ENCODE measurements at places on chromosomes 1 and 21. TPM values are rescaled to one million over a fixed set of nuclear protein-coding genes. Genes with fewer than 3 reads are reported as not detected.

Gene DMAP1
- 23.7 TPM for total RNA-seq

Gene OR2AK2
- total RNA-seq: not detected

Gene NBPF6
- not detected for total RNA-seq

Gene PRKAB2
- total RNA-seq: 9.6 TPM

Gene CHAF1B
- total RNA-seq: 0.55 TPM

Gene GPR89A
- 20.0 TPM for total RNA-seq

Gene CFAP74
- total RNA-seq: not detected

Gene NHLH1
- under 0.01 TPM for total RNA-seq

Gene CTBS
- 6.3 TPM for total RNA-seq

Gene HHAT
- 3.3 TPM for total RNA-seq

Gene TNFSF18
- total RNA-seq: not detected

Gene CFH
- 238 TPM for total RNA-seq

Gene COL11A1
- total RNA-seq: 17.2 TPM

Gene OTUD7B
- total RNA-seq: 13.8 TPM

Gene IL20
- not detected for total RNA-seq

Gene ZZZ3
- total RNA-seq: 67.6 TPM

Gene EPHA8
- total RNA-seq: not detected

Gene NPHS2
- total RNA-seq: not detected

Gene CRB1
- total RNA-seq: 0.28 TPM

Gene POU2F1
- total RNA-seq: 2.4 TPM

Gene NKAIN1
- 0.09 TPM for total RNA-seq

Gene PLA2G2C
- not detected for total RNA-seq

Gene STK40
- 12.6 TPM for total RNA-seq

Gene AADACL3
- not detected for total RNA-seq

Gene PDE9A
- total RNA-seq: 6.0 TPM

Gene ASCL5
- total RNA-seq: not detected

Gene DCDC2B
- under 0.01 TPM for total RNA-seq

Gene CA6
- total RNA-seq: not detected

Gene EFNA1
- total RNA-seq: 0.71 TPM

Gene PKNOX1
- 9.1 TPM for total RNA-seq

Gene CCDC17
- total RNA-seq: 0.74 TPM

Gene OLFML3
- 191 TPM for total RNA-seq

Gene BCL2L15
- total RNA-seq: 0.09 TPM

Gene CFAP45
- 0.85 TPM for total RNA-seq

Gene IGSF9
- total RNA-seq: not detected

Gene PLA2G2A
- total RNA-seq: 0.28 TPM

Gene CYP2J2
- total RNA-seq: under 0.01 TPM

Data from smooth muscle cell of bladder (primary cell).